GM13976 (cell line): ENCODE measurements at places on chromosomes 1 and 21.

GRCh38 chr21:31343030-31343510 lies 991 bp downstream of the TIAM1 start:
- no peak for DNase-seq

DNA sequence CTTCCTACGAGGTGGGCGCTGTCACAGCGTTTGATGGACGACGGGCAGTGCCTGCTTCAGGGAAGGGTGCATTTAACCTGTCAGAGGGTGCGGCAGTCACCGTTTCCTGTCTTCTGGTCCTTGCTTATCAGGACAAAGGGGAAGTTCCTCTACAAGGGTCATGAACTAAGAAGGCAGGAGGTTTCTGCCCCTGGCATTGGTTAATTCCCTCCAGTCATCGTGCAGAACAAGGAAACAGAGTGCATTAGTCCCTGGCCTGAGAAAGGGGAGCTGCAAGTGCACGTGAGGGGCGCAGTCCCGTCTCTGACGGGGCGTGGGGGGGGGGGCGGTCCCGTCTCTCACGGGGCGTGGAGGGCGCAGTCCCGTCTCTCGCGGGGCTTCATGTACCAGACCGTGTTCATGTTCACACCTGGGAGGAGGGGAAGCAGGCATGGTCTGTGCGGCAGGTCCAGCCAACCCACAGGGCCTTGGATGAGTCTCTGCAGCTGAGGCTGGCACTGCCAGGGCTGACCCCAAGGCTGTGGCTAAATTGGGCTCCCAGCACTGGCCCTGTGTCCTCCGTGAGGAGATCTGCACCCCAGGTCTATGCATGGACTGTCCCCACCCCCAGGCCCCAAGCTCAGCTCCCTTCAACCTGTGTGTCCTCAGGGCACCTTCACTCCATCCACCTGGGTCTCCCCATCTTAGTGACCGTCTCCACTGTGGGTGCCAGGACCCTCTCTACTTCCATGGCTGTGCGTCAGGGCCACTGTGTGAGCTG lies 89.2 kb upstream of the COL6A1 start:
- peak; percentile 49 for DNase-seq

DNA sequence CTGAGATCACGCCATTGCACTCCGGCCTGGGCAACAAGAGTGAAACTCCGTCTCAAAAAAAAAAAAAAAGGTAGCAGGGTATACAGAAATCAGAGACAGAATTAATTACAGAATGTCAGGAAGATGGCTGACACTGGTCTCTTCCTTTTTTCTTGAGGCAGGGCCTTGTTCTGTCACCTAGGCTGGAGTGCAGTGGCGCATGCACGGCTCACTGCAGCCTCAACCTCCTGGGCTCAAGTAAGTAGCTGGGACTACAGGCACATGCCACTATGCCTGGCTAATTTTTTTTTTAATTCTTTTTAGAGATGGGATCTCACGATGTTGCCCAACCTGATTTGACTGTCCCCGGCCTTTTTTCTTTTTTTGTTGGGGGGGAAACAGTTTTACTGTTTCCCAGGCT lies 16.4 kb downstream of the RNU5D-1 start:
- DNase-seq, result no peak

DNA sequence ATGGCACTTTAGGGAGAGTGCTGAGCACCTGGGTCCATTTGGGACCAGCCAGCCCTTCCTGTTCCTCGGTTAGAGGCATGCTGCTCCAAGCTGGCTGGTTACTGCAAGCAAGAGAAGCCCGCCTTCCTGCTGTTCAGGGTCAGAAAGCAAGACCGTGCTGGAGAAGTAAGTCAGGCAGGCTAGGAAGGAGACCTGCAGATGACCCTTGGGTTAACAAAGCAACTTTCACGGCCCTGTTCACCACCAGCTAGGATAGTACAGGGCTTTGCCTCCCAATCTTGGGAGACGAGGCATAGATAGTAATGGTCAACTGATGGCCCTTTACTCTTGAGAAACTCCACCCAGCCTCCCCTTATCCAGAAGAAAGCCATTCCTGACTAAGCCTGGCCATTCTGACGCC lies 136.1 kb downstream of the DHRS3 start:
- no peak for DNase-seq

GRCh38 chr1:32878183-32878582 lies 7.5 kb upstream of the FNDC5 start:
- DNase-seq, result peak; percentile 28

DNA sequence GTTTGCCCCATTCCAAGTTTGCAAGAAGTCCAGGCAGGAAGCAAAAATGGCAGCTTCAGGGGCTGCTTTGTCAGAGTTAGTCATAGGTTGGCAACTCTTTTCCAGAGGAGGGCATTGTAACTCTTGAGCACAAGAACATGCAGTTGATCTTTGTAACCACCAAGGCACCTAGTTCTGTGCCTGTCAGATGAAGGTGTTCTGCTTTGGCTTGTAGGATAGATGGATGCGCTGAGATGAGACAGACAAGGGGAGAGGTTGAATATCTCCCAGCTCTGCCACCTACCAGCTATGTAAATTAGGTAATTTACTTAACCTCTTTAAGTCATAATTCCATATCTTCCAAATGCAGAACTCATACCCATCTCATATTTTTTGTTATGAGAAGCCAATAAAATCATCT lies 89.3 kb downstream of the ZNF648 start:
- DNase-seq, result no peak

GRCh38 chr1:112637254-112638109 lies 17.9 kb downstream of the CAPZA1 start:
- DNase-seq, result no peak

DNA sequence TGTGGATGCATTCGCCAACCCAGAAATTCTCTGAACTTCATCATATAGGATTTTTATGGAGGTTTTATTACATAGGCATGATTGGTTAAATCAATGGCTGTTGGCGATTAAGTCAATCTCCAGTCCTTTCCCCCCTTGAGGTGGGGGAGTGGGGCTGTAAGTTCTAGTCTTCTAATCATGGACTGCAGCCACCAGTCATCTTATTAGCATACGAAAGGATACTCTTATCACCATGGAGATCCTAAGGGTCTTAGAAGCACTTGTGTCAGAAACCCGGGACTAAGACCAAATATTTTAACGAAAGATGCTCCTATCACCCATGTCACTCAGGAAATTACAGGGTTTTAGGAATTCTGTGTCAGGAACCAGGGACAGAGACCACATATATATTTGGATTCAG lies 36.3 kb downstream of the SDCCAG8 start:
- DNase-seq, result no peak

GRCh38 chr1:229030630-229031029 lies 240.3 kb upstream of the RAB4A start:
- no peak for DNase-seq

DNA sequence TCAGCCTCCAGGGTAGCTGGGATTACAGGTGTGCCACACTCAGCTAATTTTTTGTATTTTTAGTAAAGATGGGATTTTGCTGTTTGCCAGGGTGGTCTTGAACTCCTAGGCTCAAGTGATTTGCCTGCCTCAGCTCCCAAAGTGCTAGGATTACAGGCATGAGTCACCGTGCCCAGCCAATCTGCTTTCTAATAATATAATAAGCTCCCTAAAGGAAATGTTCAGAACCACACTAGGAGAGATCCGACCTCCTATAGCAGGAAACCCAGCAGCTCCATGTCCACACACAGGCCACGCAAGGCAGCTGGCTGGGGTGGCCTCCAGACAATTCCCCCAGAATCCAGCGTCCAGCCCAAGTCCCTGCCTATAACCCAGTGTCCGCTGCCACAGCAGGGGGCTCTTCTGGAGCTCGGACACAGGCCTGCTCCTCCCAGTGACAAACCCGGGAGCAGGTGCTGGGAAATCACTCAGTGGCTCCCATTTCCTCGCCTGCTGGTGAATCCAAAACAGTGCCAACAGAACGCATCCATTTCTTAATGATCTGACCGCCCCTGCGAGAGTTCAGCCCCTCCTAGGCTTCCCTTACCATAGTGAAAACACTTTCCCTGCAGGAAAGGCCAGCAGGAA lies 7.5 kb downstream of the RIPK4 start:
- DNase-seq, result no peak
